ENCODE measurements at places on chromosomes 6 and 20.

DNA sequence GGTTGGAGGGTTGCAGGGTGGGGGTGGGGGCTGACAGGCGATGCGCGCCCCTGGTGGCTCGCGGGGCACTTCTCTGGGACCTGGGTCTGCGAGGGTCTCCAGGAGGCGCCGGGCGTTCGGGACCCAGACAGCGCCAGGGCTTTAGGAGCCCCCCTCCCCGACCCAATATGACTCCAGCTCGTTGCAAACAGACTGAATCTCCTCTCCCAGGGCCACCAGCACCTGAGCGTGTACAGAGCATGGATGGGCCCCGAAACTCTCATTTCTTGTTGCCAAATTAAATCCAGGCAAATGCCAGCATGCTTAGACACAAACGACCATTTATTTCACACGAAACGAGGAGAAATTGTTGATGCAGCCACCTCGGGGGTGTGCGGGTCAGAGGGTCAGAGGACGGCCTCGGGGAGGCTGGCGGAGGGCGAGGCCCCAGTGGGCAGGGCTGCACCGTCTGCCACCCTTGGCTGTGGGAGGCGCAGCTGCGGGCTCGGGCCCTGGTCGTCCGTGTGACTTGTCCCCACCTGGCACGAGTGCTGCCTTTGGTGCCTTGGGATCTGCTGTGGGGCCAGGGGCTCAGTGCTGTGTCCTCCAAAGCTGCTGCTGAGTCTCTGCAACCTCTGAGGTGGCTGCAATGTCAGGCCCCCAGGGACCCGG is 20.9 kb upstream of the GATA5 start:
- DNase-seq, result no peak

GRCh38 chr20:32059189-32059588 is 7.1 kb downstream of the HCK start:
- no peak for DNase-seq

- DNase-seq, result no peak
Measured at GRCh38 chr6:133833949-133834359, 55.0 kb upstream of the TCF21 start.

- DNase-seq, result no peak
Measured at GRCh38 chr20:49672096-49672664, 41.5 kb downstream of the B4GALT5 start.

- no peak for DNase-seq
Measured at GRCh38 chr20:19211252-19211651, 1.2 kb upstream of the SLC24A3 start.

GRCh38 chr6:161164182-161164625 is 109.7 kb downstream of the AGPAT4 start:
- DNase-seq, result no peak

Measured in mammary epithelial cell (primary cell).